Astrocyte of the cerebellum (primary cell): ENCODE measurements at places on chromosomes 13 and 19.

GRCh38 chr19:56147307-56147706 lies 6.2 kb downstream of the ZNF444 start:
- no peak for DNase-seq

DNA sequence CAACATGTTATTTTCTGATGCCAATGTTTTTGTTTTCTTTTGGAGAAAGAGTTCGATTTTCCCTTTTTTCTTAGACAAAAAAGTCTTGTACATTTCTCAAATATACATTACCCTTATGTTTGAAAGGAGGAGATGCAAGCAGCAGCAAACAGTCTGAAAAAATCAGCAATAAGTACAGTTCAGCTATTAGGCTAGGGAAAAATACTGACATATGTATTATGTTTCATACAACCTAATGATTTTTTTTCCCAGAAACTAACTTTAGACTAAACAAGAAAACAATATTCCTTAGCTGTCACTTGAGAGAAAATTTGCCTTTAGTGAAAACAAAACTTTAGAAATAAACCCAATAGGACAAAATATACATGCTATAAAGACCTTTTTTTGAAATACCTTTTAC lies 1223.5 kb downstream of the SLITRK1 start:
- DNase-seq = no peak

DNA sequence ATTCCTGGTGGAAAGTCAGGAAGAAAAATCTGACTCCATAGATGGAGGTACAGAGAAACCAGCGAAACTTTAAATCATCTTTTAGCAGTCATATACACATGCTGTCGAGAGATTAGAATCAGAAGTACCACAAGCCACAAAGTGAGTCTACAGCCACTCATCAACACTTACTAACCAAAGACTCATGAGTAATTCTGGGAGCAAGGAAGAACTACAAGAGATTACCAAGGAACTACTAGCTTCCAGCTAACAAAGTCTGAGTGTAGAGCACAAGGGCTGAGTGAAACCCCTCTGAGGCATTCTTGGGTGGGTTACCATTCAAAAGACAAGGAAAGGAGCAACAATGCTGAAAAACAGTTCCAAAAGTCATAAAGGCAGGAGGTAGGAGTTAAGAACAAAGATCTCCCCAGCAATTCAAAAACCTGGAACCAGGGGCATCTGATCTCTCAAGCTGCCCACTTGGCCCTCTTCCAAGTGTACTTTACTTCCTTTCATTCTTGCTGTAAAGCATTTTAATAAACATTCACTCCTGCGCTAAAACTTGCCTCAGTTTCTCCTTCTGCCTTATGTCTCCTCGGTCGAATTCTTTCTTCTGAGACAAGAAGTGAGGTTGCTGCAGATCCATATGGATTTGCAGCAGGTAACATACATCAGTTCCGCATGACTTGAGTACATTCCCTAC lies 13.0 kb downstream of the RBM26 start:
- DNase-seq = no peak

DNA sequence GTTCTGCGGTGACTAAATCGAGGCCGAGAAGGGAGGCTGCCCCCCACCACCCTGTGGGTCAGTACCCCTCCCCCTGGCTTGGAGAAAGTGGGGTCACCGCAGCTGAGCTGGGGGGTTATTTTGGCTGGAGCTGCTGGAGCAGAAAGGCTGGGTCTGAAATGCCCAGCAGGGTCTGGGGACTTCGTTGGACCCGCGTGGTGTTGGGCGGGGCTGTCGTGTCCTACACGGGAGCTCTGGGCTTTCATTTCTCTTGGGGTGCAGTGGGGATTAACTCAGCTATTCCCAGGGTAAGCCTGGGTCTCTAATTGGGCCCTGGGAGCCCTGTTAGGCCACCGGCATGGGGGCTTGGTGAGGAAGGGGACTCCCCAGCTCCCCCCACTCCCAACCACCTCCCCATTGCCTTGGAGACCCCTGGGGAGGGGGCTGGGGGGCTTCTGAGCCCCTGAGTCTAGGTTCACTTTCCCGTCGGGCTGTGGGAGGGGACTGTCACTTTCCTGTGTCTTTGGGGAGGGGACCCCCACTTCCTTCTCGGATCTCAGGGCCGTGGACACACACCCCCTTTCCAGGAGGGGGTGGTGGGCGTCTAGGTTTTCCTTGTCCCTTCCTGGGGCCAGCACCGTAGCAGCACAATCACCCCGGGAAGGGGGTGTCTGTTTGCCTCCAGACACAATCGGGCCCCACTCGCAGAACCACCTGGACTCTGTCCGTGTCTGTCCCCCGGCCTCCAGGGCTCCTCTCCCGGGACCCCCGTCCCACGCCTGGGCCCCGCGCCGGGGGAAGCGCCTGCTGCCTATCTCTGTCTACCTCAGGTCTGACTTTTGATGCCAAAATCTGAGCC lies 10.2 kb upstream of the WDR18 start:
- DNase-seq = no peak

GRCh38 chr13:95858286-95859075 lies 181.5 kb downstream of the DNAJC3 start:
- DNase-seq = peak; percentile 80

DNA sequence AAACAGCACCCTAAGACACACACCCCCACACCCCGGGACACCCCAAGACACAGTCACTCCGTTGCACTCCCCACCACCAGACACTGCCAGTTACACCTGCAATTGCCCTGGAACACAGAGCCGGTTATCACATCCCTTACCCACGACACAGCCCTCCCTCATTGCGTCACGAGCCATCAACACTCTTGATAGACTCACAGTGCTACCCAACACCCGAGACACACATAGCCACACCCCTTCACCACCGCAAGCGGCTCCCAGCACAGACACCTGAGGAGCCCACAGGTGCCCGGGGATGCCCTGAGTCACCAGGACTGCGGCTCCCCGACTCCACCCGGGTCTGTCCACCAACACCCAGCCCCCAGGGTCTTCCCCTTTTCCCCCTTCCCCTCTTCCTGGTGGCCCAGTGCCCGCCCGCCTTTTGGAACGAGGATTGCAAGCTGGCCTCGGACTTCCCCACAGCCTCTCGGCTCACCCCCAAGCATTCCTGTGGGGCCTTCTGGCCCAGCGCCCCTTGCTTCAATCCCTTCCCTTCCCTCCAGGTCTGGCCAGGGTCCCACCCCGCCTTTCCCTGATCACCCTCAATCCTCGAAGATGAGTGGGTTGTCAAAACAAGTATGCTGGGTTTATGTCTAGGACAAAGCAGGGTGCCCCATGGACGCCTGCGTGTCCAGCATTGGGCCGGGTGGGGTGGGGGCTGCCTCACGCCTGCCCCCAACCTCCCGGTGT lies 1.7 kb upstream of the PTGER1 start:
- peak; percentile 37 for DNase-seq

DNA sequence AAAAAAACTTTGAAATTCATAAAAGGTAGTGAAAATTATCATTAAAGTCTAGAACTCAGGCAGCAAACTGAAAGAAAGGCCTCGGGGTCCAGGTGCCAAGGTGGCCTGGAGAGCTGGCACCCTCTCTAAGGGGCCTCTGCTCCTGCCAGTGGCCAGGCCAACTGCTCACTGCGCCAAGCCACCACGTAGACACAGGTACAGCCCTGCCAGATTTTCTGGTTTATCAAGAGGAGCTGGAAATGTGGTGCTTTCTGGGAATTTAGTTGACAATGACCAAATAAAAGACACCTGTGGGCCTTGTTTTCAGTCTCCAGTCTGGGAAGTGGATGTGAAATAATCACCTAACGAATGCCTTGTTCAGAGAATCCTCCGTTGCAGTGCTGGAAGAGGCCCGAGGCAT lies 22.8 kb downstream of the ZNF574 start:
- no peak for DNase-seq

DNA sequence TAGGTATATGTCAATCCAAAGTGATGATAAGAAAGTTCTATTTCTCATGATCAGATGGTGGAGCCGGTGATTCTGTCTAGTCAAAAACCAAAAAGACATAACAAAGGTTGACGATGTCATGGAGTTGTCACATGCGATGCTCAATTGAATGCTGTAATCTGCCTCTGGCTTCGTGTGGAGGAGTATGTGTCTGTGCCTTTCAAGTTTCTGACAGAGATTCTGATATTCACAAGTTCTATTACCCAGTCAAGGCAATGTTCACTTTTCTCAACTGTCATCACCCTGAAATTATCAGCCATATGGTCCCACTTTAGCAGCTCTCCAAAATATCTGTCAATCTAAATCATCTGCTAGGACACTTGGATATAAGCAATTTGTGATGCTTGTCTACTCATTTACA lies 367.6 kb upstream of the PRR20A start:
- DNase-seq = no peak

GRCh38 chr19:28402701-28403290 lies 810.2 kb downstream of the UQCRFS1 start:
- DNase-seq = no peak

DNA sequence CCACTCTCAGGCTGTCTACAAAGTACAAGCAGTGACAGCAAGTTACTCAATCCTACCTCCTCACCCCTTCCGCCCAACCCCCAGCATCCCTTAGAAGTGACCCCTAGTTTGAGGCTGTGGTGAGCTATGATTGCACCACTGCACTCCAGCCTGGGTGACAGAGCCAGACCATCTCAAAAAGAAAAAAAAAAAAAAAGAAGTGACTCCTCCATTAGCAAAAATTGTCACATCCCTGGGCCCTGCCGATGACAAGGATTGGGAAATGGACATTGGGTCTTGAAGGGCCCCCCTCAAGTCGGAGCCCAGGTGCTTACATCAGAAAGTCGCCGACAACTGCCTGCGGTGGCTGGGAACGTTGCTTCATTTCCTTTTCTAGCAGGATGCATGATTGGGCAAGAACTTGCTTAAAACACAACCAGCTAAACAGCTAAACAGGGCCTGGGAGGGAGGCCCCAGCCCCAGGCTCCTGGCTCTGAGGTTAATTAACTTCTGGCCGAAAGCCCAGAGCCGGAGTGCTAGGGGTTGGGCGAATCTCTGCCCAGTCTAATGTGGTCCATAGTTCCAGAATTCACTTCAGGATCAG lies 15.3 kb downstream of the RAB3D start:
- DNase-seq = peak; percentile 90

- no peak for DNase-seq
Measured at GRCh38 chr19:46356149-46357055, 9.5 kb downstream of the PPP5C start.

- DNase-seq = no peak
Measured at GRCh38 chr13:43569658-43570057, 217.1 kb downstream of the ENOX1 start.
